K562 (cell line): ENCODE measurements at places on chromosomes 3 and 15. TPM values are rescaled to one million over a fixed set of nuclear protein-coding genes. Genes with fewer than 3 reads are reported as not detected.

The SLC24A5 gene
- total RNA-seq, result not detected in 2 replicates

The CX3CR1 gene
- not detected in 2 replicates for total RNA-seq

The ZNF385D gene
- 0.66 and 0.74 TPM in 2 replicates for total RNA-seq

The NR1I2 gene
- total RNA-seq, result 0.18 TPM in 1 of 2 replicates, not detected in the other

The GOLGA8J gene
- not detected in 2 replicates for total RNA-seq

The ULK3 gene
- 36.9 and 38.3 TPM in 2 replicates for total RNA-seq

The COX5A gene
- total RNA-seq, result 476 and 490 TPM in 2 replicates

DNA sequence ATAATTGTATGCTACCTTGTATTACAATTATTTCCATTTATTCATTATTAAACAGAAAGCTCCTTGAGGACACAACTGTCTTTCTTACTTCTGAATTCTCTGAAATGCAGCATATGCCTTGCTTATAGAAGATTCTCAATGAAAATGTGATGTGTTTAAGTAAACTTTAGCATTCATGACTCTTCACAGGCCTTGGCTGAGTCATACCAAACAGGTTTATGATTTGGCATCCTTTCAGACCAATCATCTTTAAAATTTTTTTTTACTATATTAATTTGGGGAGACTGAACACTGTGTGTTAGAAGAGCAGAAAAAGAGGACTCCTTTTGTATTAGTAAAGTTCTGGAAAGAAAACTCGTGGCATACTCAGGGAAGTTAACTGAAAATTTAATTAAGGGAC is 6.4 kb upstream of the GALK2 start:
- no peak for DNase-seq
- H3K36me3 ChIP-seq, result no peaks in the 10 kb centered on the region
- H3K4me3 ChIP-seq, result no peak overlapping the region
- no peak overlapping the region for H3K27ac ChIP-seq

- DNase-seq, result no peak
- no peaks in the 10 kb centered on the region for H3K4me1 ChIP-seq
- H3K36me3 ChIP-seq, result no peaks in the 10 kb centered on the region
- H3K4me3 ChIP-seq, result no peak overlapping the region
Measured at GRCh38 chr3:179826247-179826637, 173.4 kb downstream of the USP13 start.

DNA sequence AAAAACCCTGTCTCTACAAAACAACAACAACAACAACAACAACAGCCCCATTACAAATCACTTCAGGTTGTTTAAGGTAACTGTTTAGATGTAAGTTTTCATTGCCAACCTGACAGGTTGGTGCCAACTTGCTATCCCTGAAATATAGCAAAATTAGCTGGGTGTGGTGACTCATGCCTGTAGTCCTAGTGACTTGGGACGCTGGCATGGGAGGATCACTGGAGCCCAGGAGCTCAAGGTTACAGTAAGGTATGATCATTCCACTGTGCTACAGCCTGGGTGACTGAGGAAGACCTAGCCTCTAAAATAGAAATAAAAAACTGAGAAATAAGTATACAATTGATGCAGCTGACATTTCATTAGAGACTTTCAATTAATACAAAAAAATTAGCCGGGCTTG is 36.0 kb upstream of the CDAN1 start:
- H3K36me3 ChIP-seq, result peaks cover 8% of the 10 kb centered on the region; the same call in 2 of the 3 replicates
- H3K4me1 ChIP-seq, result no peaks in the 10 kb centered on the region
- no peak overlapping the region for H3K4me3 ChIP-seq
- DNase-seq, result no peak

DNA sequence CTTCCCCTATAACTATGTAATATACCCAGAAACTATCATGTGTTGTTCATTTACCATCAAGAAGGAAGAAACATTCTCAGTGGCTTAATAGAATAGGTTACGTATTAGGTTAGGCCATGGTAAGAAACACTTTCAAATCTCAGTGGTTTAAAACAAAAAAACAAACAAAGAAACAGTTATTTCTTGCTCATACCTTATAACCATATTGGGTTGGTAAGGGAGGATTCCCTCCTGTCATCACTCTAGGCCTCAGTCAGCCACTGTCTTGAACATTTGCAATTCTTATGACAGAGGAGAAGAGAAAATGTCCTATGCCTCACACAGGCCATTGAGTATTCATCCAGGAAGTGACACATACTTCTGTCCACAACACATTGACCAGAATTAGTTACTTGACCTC is 727.7 kb upstream of the NECTIN3 start:
- no peak overlapping the region for H3K27ac ChIP-seq
- no peaks in the 10 kb centered on the region for H3K36me3 ChIP-seq
- H3K4me3 ChIP-seq, result no peak overlapping the region
- H3K27me3 ChIP-seq, result no peaks in the 10 kb centered on the region
- DNase-seq, result no peak

GRCh38 chr3:148187296-148187695 is 510.4 kb upstream of the AGTR1 start:
- H3K27me3 ChIP-seq, result no peaks in the 10 kb centered on the region
- no peak overlapping the region for H3K27ac ChIP-seq
- no peaks in the 10 kb centered on the region for H3K4me1 ChIP-seq
- DNase-seq, result no peak
- no peak overlapping the region for H3K4me3 ChIP-seq

DNA sequence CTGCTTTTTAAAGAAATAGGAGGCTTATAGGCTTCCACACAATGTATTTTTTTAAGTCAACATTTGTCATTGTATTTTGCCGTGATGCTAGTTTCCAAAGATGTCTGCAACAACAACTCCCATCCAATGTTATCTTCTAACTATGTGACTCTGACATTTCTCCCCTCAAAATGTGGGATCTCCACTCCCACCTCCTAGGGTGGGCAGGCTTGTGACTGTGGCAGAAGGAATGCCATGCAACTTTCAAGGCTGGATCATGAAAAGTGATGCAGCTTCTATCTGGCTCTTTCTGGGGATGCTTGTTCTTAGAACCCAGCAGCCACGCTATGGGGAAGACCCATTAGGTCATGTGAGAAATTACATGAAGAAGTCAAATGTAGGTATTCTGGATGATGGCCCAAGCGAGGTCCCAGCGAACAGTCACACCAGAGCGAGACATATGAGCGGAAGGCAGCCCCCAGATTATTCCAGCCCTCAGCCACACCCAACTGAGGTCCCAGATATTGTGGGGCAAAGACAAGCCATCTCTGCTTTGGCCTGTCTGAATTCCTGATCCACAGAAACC is 124.3 kb downstream of the BDH1 start:
- no peak for DNase-seq
- no peaks in the 10 kb centered on the region for H3K27me3 ChIP-seq
- H3K4me3 ChIP-seq, result no peak overlapping the region
- peaks cover 10% of the 10 kb centered on the region for H3K4me1 ChIP-seq

GRCh38 chr3:172309741-172310427 is 138.4 kb downstream of the GHSR start:
- no peak overlapping the region for H3K27ac ChIP-seq
- H3K4me1 ChIP-seq, result peaks cover 20% of the 10 kb centered on the region
- DNase-seq, result no peak
- no peaks in the 10 kb centered on the region for H3K27me3 ChIP-seq
- H3K36me3 ChIP-seq, result peaks cover 75% of the 10 kb centered on the region
- no peak overlapping the region for H3K4me3 ChIP-seq

DNA sequence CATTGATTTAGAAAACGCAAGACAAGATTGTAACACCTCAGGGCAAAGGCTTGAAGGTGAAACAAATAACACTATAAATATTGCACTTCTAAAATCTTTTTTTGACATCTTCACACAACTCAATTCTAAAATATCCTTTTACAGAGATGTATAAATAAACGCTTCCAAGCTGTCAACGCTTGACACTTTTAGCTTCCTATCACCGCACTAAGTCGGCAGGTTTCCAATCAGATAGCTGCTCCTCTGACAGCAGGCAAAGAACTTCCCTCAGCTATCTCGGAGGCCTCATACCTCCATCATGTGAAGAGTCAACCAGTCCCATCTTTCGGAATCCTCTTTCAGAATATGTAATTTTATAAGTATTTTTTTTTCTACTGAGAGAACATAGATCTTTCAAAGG is 71.0 kb downstream of the PCOLCE2 start:
- no peak overlapping the region for H3K4me3 ChIP-seq
- peaks cover 5% of the 10 kb centered on the region; the same call in 1 of the 2 replicates for H3K27me3 ChIP-seq
- H3K36me3 ChIP-seq, result no peaks in the 10 kb centered on the region
- DNase-seq, result no peak
- H3K4me1 ChIP-seq, result no peaks in the 10 kb centered on the region

DNA sequence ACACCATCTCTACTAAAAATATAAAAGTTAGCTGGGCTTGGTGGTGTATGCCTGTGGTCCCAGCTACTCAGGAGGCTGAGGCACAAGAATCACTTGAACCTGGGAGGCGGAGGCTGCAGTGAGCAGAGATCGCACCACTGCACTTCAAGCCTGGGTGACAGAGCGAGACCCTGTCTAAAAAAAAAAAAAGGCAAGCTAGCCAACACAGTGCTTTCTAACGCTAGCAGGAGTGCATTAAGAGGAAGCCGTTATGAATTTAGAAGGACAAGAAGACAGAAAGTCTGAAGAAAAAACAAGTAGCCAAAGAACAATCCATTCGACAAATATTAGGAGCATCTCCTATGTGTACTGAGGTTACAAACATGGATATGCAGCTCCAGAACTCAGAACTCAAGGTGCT is 28.6 kb downstream of the BHLHE40 start:
- DNase-seq, result no peak
- no peak overlapping the region for H3K4me3 ChIP-seq
- no peaks in the 10 kb centered on the region for H3K27me3 ChIP-seq
- no peaks in the 10 kb centered on the region for H3K36me3 ChIP-seq

- no peaks in the 10 kb centered on the region for H3K4me1 ChIP-seq
- H3K4me3 ChIP-seq, result no peak overlapping the region
- DNase-seq, result no peak
- no peak overlapping the region for H3K27ac ChIP-seq
- peaks cover 4% of the 10 kb centered on the region; the same call in 2 of the 3 replicates for H3K27me3 ChIP-seq
Measured at GRCh38 chr15:43991206-43991605, 164.4 kb downstream of the WDR76 start.

DNA sequence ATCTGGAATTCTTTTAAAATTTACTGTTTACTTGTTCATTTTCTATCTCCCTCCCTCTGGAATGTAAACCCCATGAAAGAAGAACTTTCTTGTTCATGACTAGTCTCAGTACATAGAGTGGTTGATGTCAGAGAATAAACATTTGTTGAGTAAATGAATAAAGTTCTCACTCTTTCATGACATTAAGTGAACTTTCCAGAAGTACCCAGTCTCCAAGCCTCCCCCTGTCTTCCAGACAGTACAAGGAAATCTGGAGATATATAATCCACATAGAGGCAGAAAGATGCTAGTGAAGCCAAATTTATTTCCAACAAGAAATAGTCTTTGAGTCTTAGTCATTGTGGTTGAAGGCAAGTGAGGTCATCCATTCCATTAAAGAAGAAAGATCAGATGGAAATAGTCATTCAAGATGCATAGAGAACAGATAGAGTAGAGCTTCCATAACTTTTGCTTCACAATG is 71.5 kb upstream of the GALNT15 start:
- DNase-seq, result no peak
- no peaks in the 10 kb centered on the region for H3K27me3 ChIP-seq
- no peaks in the 10 kb centered on the region for H3K4me1 ChIP-seq
- H3K4me3 ChIP-seq, result no peak overlapping the region
- no peaks in the 10 kb centered on the region for H3K36me3 ChIP-seq
- H3K27ac ChIP-seq, result no peak overlapping the region

- no peaks in the 10 kb centered on the region for H3K4me1 ChIP-seq
- no peak overlapping the region for H3K27ac ChIP-seq
- no peak overlapping the region for H3K4me3 ChIP-seq
- peaks cover 22% of the 10 kb centered on the region for H3K36me3 ChIP-seq
- no peak for DNase-seq
Measured at GRCh38 chr3:183044547-183045229, 54.6 kb downstream of the MCCC1 start.

GRCh38 chr3:115148142-115148790 is 1.2 kb upstream of the ZBTB20 start:
- peak overlapping the region; percentile 72 for H3K4me3 ChIP-seq
- no peaks in the 10 kb centered on the region for H3K36me3 ChIP-seq
- H3K27ac ChIP-seq, result peak overlapping the region; percentile 88
- H3K27me3 ChIP-seq, result no peaks in the 10 kb centered on the region
- H3K4me1 ChIP-seq, result peaks cover 3% of the 10 kb centered on the region; the same call in 1 of the 3 replicates
- no peak for DNase-seq

DNA sequence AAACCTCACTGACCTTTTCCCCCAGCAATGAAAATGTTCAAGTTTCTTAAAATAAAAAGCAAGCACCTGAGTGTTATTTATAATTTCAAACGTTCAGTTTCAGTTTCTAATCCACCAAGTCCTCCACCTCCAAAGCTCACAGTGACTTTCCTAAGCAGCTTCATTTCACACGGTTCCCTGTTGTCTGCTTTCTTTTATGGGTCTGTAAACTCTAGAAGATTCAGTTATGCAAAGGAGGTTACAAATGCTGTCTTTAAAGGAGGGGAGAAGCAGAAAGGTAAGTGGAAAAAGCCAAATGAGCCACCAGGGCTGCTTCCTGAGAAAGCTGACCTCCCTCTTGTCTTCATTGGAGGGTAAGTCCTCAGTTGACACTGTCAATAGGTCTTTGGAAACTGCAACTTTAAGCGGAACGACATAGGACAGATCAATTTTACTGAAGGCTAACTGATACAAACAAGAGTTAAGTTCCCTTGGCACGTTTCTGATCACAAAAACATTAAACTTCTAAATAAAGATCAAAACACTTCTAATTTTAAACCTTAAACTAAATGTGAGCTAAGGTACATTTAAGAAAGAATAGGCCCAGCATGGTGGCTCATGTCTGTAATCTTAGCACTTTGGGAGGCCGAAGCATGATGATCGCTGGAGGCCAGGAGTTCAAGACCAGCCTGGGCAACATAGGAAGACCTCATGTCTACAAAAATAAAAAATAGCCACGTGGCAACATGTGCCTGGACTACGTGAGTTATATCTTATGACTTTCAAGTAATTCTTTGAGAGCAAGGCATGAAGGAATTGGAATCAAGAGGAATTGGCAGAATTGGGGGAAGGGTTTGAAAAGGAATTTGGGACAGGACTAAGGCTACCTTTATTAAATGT is 151.9 kb upstream of the UBE2E1 start:
- H3K4me3 ChIP-seq, result no peak overlapping the region
- no peak overlapping the region for H3K27ac ChIP-seq
- H3K4me1 ChIP-seq, result no peaks in the 10 kb centered on the region
- H3K27me3 ChIP-seq, result no peaks in the 10 kb centered on the region

- H3K36me3 ChIP-seq, result no peaks in the 10 kb centered on the region
- DNase-seq, result no peak
Measured at GRCh38 chr3:169755488-169755887, 9.4 kb downstream of the TERC start.

GRCh38 chr3:51354731-51355615 is 30.1 kb upstream of the MANF start:
- H3K27me3 ChIP-seq, result peaks cover 8% of the 10 kb centered on the region
- no peak overlapping the region for H3K27ac ChIP-seq
- DNase-seq, result no peak
- H3K36me3 ChIP-seq, result no peaks in the 10 kb centered on the region
- no peak overlapping the region for H3K4me3 ChIP-seq
